ENCODE measurements at places on chromosomes 2 and 18.

DNA sequence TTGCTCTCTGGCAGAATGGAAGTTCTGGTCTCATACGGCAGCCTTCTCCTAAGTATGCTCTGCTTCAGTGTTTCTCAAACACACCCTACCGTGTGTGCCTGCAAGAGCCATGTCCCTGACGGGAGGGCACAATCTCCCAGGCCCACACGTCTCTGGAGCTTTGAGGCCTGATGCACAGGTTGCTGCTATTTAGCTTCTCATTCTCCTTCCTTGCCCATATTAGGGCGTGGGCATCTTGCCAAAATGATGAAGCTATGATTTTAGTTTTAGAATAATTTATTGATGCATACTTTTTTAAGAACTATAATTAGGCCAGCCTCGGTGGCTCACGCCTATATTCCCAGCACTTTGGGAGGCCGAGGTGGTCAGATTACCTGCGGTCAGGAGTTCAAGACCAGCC is 107.9 kb downstream of the RNF144A start:
- DNase-seq, result no peak

DNA sequence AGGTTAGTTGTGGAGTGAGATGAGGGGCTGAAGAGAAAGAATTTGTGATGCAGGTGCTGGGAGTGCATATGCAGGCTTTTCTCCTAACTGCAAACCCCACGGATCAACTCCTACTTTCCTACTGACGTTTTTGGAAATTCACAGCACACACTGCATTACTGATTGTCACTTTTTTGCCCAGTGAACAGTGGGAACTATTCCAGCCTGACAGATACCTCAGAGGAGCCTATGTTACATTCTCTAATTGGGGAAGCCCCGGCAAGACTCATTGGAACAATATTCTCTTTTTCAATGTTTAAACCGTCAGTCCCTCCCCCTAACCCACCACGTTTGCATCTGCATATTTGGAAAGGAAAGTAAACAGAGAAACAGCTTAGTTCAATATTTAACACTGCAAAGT is 126.2 kb downstream of the DPP4 start:
- no peak for DNase-seq

- no peak for DNase-seq
Observed at GRCh38 chr2:39445934-39446333, 8.8 kb upstream of the MAP4K3 start.

DNA sequence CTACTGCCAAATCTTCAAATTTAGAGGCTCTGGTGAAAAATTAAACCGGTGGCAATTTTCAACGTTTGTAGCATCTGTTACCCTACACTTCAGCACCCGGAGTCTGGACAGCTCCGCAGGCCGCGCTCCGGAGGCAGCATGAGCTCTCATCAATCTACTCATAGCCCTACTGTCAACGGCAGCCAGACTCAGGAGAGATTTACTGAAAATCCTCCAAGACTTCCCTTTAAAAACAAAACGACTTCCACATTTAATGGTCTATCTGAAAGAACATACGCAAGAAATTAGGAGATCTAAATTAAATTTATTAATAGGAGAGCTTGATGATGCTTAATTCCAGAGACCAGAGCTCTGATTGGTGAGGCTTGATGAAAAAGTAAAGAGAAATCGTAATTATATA is 970 bp upstream of the ADCYAP1 start:
- no peak for DNase-seq

GRCh38 chr2:56449449-56449860 is 265.7 kb downstream of the CCDC85A start:
- DNase-seq, result no peak

GRCh38 chr2:172011812-172012575 is 12.2 kb downstream of the METAP1D start:
- no peak for DNase-seq

DNA sequence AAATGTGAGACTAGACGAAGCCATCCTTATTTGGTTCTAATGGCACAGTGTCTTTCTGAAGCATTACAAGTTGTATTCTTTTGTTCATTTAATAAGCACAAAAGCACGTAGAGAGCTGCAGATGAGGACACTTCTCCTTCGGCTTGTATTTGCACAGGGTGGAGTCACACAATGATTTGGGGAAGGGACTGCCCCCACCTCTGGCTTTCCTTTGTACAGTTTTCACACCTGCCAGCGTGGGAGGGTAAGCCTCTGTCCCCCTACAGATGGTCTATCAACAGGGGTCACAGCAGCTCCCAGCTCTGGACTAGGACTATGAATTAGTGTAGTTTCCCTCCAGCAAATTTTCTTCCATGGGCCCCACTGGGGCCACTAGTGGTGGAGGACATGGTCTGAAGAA is 108.2 kb upstream of the KLHL14 start:
- DNase-seq, result no peak

GRCh38 chr18:44541781-44542180 is 138.9 kb upstream of the SETBP1 start:
- DNase-seq, result no peak

- no peak for DNase-seq
Observed at GRCh38 chr18:27839141-27839540, 337.8 kb downstream of the CDH2 start.

DNA sequence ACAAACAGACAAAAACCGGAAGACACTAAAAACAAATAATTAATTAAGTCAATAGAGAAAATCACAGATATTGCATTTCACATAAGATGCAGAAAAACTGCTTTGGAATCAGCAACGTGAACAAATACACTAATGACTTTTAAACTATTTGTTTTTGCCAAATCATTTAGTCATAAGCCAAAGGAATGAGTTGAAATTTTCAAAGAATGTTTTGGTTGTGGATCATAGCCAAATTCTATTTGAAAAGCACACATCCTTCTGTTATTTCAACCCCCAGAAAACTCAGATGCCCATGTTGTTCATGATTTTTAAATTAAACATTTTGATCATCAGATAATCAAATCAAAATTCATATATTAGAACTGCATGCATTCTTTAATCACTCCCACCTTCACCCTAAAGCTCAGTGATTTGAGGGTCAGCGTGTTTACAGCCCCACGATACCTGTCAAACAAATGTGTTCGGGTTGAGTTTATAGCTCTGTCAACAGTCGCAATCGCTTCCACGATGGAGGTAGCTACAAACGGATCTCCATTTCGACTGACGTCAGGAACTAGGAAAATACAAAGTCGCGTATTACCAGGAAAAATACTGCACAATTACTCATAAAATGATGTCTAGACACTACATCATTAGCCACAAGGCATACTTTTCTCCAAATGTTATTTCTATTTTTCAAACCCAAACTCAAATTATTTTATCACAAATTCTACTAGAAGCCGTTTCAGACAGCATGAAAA is 90.2 kb downstream of the PXDN start:
- DNase-seq, result no peak

DNA sequence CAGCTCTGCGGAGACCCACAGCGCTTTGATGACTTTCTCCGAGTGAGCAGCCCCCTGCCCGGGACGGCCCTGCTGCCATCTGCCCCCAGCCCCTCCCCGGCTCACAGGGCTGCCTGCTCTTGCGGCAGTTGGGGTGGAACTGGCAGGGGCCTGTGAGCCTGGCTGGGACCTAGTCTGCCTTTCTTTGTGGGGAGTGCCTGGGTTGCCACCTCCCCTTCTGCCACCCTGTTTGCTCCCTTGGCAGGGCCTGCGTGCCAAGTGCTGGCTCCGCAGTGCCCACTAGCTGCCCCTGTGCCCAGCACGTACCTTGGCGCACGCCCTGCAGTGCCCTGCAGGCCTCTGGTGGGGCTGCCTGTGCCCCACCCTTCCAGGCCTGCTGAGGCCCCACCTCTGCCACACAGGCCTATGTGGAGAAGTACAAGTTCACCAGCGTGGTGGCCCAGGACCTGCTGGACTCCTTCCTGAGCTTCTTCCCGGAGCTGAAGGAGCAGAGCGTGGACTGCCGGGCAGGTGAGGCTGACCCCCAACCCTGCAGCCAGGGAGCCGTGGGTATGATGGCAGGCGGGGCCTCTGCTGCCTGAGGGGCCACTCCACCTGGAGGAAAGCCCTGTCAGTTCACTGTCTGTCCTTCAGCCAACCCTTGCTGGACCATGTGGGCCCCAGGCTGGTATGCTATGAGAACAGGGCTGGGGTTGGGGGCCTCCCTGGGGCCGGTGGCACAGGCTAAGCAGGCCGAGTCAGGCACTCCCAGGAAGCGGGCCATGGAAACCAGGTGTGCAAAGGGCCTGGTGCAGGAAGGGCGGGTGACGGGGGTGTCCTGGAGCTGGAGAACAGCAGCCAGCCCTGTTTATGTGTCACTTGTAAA is 7.0 kb downstream of the RNPEPL1 start:
- DNase-seq, result no peak

DNA sequence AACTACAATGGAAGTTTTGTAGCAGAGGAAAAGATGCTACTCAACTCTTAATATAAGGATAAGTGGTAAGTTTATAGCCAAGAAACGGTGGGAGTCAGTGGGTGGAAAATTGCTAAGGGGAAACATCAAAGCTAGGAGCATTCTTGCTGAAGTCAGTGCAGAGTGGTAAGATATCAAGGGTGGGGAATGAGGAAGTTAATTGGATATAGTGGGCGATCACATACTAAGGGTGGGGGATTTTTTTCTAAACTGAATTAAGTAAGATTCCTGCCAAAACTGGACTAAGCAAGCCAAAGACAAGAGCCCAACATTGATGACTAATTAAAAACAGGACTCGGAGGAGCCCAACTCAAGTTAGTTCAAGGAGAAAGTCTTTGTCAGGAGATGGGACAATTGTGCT is 525.4 kb downstream of the CCDC85A start:
- DNase-seq, result no peak

GRCh38 chr2:84792856-84793522 is 87.9 kb downstream of the TRABD2A start:
- DNase-seq, result no peak

GRCh38 chr18:3972291-3972930 is 482.7 kb downstream of the DLGAP1 start:
- DNase-seq, result no peak

DNA sequence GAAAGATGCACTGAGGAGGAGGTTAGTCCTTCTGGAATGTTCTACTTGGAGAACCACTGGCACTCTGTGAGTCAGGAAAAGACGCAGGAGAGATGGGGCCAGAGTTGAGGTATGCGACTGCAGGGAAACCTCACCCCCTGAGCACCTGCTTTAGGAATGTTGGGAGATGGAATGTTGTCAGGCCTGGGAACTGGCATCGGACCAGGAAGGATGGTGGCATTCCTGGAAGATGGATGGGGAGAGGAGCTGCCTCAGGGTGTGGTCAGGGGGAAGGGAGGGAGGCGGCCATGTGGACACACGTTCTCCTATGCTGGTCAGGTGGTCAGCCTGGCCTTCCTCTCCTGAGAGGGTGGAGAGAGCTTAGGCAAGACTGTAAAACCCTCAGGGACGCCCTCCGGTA is 146.3 kb downstream of the CELF4 start:
- DNase-seq, result no peak

GRCh38 chr2:32192418-32192817 is 26.8 kb downstream of the SLC30A6 start:
- DNase-seq, result no peak

- no peak for DNase-seq
Observed at GRCh38 chr2:142557391-142557790, 320.1 kb upstream of the KYNU start.

- no peak for DNase-seq
Observed at GRCh38 chr18:34921226-34921625, 120.0 kb upstream of the MAPRE2 start.

DNA sequence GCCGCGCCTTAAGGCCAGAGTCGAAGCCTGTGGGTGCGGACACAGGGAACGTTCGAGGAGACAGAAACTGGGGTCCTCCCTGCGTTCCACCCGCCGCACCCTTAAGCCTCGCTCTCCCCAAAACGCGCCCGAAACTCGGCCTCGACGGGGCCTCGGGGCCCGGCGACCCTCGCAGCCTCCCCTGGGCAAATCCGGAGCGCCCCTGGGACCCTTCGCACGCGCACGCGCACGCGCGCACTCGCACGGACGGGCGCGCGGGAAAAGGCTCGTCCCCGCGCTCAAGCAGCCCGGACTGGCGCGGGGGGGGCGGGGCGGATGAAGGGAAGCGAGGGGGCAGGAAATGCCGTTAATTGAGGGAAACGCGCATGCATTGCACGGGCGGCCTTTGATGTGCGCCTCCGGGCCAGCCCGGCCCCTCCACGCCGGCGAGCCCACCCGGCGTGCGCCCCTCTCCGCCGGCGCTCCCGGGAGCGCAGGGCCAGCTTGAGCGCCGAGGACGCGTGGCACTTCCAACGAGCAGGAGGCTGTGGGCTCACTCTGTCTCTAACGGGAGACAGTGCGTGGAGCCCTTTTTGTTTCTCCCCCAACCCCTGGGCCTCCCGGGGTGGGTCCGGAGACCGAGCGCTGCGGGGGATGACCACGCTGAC is 5.4 kb upstream of the SALL3 start:
- DNase-seq, result no peak

- DNase-seq, result no peak
Observed at GRCh38 chr18:62572456-62572855, 49.6 kb downstream of the ZCCHC2 start.

DNA sequence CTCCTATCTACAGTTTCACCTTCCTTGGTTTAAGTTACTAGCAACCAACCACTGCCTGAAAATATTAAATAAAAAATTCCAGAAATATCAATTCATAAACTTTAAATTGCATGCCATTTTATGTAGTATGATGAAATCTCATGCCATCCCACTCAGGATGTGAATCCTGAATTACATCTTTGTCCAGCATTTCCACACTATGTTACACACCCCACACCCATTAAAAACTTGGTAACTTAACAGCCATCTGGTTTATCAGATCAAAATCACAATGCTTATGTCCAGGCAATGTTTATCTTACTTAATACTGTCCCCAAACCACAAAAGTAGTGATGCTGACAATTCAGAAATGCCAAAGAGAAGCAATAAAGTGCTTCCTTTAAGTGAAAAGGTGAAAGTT is 21.6 kb downstream of the CUL3 start:
- DNase-seq, result no peak

DNA sequence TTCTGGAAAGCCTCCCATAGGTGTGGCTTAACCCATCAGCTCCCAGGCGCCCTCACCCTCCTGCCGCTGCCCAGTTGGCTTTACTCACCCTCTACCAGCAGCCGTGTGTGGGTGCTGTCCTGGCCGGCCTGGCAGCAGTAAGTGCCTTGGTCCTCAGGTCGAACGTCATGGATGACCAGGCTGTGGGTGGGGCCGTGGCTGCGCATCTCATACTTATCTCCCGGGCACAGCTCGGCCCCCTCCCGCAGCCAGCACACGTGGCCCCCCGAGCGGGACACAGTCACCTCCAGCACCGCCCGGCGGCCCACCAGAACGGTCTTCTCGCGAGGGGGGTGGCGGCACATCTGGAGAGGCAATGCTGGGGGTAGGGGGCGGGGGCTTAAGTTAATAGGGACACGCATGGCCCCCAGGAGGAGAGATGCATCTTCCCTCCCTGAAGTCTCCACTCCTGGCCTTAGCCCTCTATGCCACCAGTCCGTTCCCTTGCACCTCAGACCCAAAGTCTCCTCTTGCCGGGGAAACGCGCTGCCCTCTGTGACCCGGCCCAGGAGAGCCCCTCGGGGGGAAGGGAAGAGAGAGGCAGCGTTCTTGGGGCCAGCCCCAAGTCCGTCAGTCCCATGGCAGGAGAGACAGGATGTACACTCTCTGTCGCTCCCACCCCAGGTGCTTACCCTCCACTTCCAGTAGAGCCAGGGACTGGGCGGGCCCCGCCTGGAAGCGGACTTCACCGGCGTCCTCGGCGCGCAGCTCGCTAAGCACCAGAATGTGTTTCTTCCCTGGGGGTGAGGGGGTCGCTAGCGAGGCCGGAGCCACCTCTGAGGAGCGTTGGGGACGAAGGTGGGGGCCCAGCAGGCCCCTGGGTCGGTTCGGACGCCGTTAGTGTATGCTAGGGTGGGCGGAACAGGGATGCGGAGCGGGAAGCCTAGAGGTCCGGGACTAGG is 7.9 kb downstream of the TMEM198 start:
- no peak for DNase-seq
